CD4-positive, alpha-beta T cell treated with Interleukin-10 for 1 hour (primary cell): ENCODE measurements at places on chromosomes 5 and 9.

- DNase-seq, result no peak
These were observed 139.5 kb downstream of the MUSK start for GRCh38 chr9:110807956-110808598.

DNA sequence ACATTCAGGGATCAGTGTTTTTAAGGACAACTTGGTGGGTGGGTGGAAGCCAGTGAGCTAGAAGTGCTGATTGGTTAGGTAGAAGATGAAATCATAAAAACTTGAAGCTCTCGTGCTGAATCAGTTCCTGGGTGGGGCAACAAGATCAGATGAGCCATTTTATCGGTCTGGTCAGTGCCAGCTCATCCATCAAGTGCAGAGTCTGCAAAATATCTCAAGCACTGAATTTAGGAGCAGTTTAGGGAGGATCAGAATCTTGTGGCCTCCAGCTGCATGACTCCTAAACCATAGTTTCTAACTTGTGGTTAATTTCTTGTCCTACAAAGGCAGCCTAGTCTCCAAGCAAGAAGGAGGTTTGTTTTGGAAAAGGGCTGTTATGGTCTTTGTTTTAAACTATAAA, 166.4 kb downstream of the FAM170A start:
- no peak for DNase-seq

DNA sequence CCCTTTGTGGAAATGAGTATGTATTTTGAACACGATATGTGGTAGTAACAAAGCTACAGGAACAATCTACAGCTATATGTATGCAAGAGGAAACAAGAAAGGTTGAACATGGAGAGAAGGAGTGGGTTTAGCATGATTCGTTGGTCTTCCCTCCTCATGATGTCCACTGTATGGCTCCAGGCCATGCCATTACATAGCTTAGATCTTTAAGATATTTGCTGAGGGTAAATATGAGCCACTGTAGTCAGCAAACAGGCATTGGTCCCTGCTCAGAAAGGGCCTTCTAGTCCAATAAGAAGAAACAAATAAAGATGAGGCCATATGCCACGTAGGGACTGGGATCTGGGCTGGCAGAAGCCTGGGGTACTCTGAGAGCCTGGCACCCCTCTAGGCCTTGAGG, 543.2 kb upstream of the SGCD start:
- DNase-seq, result no peak

DNA sequence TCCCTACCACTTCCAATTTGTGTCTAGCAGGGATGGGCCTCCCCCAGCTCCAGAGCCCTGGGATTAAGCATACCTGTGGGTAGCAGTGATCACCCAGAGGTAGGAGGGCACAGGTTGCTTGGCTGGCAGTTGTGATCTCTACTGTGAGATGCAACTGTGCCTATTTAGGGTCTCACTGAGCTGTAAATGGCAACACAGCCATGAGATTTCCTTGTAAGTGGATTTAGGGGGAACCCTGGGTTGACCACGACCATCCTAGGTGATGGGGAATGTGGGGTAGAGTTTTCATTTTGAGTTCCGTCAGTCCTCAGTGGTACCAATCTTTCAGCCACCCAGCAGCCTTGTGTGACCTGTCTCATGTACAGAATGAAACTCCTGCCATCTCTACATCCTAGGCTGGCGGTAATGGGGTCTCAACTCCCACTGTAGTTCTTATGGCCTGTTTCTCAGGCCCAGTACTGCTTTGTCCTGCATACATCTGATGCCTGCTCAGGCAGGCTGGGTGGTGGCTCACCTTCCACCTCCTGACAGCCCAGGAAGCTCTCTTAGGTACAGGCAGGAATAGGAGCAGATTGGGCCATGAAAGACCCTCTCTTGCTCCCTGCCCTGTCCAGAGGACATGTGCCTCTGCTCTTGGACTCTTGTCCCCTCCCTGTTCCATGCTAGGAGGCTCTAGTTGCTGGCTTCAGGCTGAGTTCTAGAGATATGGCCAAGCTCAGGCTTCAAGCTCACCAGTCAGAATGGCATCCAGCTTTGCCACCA, 8.1 kb downstream of the HNRNPAB start:
- no peak for DNase-seq

DNA sequence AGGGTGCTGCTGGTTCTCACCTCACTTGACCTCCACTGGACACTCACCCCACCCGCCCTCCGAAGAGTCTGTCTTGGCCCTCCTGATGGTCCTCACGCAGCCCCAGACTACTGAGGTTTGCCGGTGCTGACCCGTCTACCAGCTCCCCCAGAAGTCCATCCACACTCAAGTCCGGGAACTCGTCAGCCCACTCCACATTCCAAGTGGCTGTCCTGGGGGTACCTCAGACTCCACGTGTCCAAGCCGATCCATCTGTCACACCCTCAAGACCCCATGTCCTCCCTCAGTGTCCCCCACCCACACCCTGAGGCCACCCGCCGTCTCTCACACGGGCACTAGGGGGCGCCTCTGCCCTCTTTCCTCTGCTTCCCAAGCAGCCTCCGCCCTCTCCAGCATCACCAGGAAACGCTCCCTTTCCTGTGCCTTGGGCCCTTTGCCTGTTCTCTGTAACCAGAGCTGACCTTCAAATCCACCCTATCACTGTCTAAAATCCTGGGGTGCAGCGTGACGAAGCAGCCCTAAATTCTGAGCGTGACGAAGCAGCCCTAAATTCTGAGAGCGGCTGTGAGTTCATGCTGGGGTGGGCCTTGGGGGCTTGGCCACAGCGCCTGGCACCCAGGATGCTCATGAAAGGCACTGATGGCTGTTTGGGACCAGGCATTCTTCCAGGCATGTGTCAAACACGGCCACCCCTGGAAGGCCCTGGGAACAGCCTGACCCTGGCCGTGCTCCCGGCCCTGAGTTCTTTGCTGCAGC, 95.7 kb downstream of the KCNT1 start:
- DNase-seq, result no peak

DNA sequence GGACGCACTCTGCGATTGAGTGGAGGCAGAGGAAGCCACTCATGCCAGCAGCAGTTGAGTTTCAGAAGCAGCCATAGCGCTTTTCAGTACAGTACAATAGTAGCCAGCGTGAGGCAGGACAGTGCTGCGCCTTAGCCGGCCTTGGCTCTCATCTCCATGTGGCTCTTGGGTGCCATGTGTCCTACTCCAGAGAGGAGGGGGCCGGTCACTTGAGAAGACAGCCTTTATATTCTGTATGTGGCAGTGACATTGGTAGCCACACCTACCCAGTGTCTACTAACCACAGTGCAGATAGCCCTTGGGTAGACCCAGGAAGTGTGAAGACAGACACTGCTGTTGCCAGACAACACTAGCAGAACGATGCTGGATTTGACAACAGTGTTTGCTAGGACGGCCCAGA, 42.3 kb downstream of the FAM78A start:
- DNase-seq, result peak; percentile 63

DNA sequence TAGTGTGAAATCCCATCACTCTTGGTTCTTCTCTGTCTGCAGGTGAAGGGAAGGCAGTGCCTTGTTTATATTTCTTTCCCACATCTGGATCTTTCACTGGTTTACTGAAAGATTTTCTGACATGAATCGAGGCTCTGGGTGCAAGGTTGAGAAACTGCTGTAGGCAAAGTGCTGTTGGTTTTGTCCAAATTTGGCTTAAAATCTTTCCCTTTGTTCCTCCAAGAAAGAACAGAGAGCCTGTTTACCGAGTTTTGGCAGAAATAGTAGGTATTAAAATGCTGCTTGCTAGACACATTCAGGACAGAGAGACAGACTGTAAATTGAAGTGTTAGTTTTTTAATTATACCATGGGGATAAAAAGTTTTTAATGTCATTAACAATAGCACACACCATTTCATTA, 21.5 kb downstream of the SKP2 start:
- no peak for DNase-seq
